ENCODE measurements at places on chromosomes 4 and X.
A peak's percentile ranks its signal among the peaks of the same experiment; 100 is the strongest.

DNA sequence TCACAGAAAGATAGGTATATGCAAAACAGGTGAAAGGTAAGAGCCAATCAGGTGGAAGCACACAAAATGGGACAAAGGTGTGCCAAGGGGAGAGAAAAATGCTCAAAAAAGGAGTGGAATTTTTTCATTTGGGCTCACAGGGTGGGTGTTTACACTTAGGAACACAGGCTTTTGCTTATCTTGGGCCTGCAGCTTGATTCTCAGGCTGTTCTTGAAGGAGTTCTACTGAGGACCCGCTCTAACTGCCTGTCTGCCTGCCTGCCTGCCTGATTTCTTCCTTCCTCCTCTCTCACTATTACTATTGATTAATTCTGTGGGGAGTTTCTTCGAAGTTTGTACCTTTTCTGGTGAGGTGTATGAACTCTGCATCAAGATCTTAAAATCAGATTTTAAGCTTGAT lies 120.3 kb upstream of the CTSO start:
- DNase-seq: no peak

DNA sequence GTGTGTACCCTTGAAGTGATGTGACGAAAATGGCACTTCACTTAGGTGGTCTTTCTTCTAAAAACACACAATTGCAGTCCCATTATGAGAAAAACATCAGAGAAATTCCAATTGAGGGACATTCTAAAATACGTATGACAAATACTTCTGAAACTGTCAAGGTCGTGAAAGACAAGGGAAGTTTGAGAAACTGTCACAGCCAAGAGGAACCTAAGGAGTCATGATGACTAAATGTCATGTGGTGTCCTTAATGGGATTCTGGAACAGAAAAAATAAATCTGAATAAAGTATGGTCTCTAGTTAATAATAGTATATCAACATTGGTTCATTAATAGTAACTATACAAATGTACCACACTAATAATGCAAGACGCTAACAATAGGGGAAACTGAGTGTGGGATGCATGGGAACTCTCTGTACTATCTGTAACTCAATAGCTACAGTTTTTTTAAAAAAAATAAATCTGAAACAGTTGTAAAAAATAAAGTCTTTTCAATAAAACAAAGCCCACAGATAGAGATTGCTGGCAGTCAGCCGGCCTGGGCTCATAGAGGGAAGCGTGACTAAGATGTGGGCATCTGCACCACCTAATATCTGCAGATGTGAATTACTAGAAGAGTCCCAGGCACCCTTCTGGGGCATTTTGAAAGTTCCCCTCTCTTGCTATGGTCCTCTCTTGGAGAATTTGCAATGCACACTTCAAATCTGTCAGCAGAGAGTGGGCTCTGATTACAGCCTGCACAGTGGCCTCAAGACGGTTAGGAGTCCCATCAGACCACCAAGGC lies 47.6 kb downstream of the MID1IP1 start:
- DNase-seq: no peak

- no peak for DNase-seq
Observed at GRCh38 chr4:22661443-22661842, 31.3 kb upstream of the GBA3 start.

GRCh38 chrX:135707880-135708279 lies 5.6 kb upstream of the CT45A1 start:
- no peak for DNase-seq

GRCh38 chr4:26916195-26916594 lies 55.6 kb downstream of the STIM2 start:
- no peak for DNase-seq

GRCh38 chr4:71251261-71251660 lies 87.6 kb upstream of the SLC4A4 start:
- DNase-seq: no peak

- no peak for DNase-seq
Observed at GRCh38 chr4:99564921-99565320, 1.1 kb upstream of the TRMT10A start.

DNA sequence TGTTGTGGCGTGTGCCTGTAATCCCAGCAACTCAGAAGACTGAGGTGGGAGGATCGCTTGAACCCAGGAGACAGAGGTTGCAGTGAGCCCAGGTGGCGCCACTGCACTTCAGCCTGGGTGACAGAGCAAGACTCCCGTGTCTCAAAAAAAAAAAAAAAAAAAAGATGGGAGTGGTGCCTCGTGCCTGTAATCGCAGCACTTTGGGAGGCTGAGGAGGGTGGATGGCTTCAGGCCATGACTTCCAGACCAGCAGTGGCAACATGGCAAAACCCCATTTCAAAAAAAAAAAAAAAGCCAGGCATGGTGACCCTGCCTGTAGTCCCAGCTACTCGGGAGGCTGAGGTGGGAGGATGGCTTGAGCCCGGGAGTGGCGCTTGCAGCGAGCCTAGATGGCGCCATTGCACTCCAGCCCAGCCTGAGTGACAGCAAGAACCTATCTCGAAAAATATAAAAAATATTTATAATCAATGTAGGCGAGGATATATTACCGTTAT lies 27.0 kb downstream of the EIF2S3 start:
- peak; percentile 7 for DNase-seq

GRCh38 chr4:123624959-123625358 lies 228.4 kb downstream of the SPRY1 start:
- DNase-seq: no peak

DNA sequence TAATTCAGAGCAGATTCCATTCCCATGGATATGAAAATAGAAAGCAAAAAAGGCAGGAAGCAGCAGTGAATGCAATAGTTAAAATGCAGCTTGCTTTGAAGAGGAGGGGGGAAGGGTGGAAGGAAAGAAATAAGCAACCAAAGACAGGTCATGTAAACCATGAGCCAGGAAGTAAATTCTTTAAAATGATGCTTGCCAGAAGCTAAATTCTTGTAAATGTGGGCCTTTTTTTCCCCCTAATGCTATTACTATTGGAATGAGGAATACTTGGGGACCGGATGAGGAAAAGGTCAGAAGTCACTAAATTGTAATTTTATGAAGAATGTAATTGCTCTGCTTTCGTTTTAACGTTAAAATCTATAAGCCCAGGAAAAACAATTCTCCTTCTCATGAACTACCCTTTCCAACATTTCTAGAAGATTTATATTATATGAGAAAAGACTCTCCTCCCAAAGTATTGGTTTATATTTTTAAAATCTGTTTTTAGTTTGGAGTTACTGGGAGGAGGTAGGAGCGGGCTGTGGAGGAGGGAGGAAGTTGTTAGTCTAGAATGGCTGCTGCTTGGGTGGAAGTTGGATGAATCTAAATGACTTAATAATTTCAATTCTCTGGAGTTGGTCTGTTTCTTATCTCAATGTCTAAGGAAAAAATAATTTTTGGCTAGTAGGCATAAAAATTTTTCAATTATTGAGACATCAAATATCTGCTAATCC lies 77.6 kb upstream of the PCDH18 start:
- no peak for DNase-seq

DNA sequence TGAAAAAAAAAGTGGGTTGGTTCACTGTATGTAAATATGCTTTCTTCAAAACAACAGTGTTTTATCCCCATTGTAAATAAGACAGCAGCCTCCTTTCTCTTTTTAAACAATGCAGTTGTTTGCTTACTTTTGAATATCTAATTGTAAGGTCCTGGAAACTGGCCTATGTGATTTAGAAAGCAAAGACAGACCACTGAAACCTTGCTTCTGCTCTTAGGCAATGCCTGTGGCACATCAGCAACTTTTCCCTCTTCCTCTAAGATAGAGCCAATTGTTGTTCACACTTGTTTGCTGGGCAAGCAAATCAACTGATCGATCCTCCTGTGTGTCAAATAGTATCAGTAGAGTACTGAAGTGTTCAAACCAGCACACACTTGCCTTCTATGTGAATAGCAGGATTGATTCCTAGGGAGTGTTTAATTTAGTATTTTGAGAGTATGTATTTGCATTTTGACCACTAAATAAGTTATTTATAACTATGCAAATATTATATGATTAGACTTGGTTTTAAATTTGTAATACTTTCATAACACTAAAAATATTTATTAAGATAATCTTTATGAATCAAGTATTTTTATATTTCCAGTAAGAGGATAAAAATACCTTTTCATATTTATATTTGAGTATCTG lies 55.4 kb upstream of the GRPR start:
- DNase-seq: no peak

- no peak for DNase-seq
Observed at GRCh38 chr4:41896648-41897047, 38.6 kb upstream of the TMEM33 start.

DNA sequence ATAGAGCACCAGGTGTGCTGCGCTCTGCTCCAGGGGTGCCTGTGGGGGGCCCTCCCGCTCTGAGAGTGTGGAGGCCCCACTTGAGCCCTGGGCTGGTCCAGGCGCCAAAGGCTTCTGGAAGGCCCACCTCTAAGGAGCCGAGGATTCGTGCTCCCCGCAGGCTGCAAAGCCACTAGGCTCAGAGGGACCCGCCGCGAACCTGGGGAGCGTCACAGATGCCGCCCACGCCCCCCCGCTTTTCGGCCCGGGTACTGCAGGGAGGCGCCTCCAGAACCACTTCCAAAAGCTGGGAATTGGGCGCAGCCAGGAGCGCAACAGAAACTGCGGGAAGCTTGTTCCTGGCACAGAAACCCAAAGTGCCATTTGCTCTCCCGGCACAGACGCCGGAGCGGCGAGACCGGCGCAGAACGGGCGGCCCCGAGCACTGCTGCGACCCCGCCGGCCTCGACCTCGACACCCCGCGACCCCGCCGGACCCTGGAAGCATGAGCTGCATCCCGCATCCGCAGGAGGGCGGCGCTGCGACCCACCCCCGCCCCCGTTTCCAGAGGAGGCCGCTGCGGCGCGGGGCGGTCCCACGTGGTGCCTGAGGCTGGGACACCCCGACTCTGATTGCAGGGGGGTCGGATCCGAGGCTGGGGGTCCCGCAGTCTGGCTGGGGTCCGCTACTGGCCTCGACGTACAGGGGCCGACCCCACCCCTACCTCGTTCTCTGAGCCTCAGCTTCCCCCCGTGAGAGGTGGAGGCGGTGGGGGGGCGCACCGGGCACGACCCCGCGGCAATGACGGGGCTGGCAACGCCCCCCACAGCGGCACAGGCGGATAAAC lies 30.8 kb downstream of the CPLX1 start:
- no peak for DNase-seq

- DNase-seq: no peak
Observed at GRCh38 chrX:56785442-56785841, 56.4 kb downstream of the NBDY start.

GRCh38 chr4:153684971-153685371 lies 891 bp downstream of the TLR2 start:
- no peak for DNase-seq

- no peak for DNase-seq
Observed at GRCh38 chr4:31291238-31291637, 571.1 kb downstream of the PCDH7 start.

DNA sequence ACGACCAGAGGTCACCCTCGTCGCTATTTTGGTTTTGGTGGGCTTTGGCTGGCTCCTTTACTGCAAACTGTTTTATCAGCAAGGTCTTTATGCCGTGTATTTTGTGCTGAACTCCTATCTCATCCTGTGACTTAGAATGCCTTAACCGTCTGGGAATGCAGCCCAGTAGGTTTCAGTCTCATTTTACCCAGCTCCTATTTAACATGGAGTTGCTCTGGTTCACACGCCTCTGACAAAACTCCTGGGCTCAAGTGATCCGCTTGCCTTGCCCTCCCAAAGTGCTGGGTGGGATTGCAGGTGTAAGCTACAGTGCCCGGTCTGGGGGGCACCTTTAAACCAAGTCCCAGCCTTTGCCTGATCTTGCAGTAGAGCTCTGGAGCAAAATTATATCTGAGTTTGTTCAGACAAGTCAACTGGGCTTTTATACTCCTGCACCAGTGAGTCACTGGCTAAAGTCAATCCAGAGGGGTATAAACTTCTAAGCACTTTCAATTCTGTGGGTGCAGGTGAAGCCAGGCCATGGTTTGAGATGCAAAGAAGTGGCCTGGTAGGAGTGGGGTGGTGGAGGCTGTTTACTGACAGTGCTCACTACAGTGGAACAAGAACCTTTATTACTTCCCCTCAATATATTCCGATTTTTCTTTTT lies 50.2 kb downstream of the MGST2 start:
- DNase-seq: no peak

DNA sequence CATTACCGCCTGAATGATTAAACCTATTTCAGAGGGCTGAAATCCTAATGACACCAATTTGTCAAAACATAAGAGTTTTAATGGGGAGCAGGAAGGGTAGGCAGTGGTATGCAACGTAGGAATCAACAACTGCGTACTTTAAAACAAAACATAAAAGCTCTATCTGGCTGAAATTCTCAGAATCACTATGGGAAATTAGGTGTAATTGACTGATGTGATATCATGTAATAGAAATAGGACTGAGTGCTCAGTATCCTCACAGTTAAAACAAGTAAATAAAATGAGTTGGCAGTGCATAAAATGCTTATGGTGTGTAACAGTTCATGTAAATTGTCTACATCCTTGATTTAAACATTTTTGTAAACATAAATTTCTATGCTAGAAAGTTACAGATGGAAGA lies 13.6 kb upstream of the IGSF1 start:
- DNase-seq: no peak

DNA sequence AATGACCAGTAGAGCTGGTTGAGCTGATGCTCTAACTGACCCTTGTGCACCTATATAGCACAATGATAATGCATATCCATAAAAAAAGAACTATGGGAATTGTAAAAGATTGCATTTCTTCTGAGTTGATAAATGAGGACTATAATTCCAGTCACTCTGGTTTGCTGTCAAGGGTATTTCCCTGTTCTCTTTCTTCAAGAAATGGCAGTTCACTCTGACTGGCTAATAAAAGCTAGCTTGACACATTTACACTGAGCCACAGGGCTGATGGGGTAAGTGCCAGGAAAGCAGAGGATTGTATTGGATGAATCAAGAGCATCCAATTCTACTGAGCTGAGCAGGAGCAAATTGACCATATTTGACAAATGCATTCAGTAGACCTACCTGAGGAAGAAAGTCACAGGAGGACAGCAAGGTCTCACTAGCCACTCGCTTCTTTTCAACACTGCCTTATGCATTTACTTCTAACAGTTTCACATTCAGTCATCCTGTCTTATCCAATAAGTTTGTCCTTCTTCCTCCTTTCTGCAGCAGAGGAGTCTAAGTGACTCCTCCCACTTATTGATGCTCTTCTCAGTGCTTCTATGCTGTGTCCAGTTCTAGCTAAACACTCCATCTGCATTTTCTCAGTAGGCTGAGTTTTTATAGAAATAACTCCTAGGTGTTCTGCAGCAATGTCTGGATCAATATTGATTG lies 43.0 kb downstream of the RBMX2 start:
- DNase-seq: no peak

DNA sequence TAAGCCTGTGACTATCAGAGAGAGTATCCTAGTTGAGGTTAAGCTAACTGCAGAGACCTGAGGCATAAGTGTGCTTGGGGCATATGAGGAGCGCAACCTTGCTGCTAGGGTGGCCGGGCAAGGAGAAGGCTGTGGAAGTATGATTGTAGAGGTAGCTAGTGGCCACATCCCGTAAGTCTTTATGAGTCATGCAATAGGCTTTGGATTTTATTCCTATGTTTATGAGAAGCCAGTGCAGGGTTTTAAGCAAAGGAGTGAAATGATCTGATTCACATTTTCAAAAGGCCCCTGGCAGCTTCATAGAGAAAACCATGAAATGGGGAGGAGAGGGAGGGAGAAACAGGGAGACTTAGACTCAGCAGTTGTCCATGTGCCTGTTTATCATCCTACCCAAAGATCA lies 92.1 kb upstream of the WDFY3 start:
- DNase-seq: no peak
